ENCODE measurements at places on chromosomes 6 and 20.

DNA sequence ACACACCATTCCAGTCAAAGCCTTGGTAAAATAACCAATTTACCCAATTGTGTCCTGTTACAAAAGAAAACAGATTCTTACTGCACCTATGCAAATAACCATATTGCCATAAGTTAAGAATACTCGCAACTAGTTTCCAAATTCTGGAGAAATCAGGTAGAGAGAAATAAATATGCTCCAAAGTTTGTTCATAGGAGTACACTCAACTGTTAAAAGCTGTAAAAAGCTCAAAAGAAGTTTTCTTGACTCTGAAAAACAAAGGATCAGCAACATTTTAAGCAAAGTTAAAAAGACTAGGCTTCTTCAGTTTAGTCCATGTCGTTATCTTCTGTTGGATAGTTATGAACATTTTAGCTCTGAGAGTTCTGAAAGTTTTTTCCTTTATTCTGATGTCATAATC, 48.0 kb downstream of the CEP85L start:
- no peak for DNase-seq

DNA sequence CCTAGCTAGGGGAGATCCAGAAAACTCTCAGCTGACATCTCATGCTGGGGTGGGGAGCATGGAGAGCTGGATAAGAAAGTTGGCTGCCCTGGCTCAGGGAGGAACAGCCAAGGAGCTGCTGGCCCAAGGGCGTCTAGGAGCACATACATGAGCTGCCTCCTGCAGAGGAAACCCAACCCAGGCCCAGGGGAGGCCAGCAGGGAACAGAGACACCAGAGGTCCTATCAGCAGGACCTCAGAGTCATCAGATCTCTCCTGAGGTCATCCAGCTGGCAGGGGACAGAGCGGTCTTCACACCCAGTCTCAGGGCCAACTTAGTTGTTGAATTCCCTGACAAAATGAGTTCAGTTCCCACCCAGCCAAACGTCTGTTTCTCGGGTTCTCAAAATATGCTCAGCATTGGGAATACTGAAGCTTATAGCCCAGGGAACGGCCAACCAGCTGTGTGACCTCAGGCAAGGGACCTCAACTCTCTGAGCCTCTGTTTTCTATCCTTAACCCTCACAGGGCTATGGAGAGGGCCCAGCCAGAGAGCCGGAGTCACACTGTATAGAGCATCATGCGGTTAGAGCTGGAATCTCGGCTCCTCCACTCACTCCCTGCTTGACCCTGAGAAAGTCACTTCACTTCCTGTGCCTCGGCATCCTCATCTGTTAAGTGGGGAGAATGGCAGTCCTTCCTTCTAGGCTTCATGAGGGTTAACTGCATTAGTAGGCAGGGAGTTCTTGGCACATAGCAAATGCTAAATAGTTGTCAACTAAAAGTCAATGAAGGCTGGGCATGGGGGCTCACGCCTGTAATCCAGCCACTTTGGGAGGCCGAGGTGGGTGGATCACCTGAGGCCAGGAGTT, 13.8 kb downstream of the ADA start:
- DNase-seq, result no peak

DNA sequence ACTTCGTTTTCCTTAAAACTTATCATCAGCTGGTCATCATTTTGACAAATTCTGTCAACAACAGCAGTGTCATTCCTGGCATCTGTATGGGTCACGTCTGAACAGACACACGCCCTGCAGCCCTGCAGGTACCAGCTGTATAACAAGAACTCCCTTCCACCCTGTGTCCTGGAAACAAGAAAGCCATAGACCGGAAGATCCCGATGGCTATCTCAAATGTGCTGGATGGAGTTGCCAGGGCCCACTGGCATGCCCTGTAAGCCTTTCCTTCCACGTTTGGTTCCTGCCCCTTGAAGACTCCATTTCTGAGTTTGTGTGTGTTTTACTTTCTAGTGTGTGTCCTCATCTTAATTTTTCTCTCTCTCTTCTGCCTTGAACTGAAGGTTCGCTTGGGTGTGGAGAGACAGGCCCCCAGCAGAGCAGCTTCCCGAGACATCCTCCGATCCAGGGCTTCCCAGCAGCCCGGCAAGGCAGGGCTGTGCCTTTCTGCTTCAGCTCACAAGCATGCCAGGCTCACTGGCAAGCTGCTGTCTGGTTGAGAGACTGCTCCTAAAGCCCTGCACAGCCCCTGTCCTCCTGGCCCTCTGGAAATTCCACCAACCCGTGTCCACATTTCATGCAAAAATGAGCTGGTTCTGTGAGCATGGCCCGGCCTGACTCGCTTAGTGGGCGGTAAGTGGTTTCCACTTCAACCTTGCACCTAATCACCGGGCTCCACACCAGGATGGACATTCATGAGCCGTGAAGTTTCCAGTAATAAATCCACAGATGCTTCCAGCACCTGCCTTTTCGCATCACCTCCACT, 8.7 kb downstream of the GFRA4 start:
- DNase-seq, result peak; percentile 80

- DNase-seq, result no peak
Observed at GRCh38 chr6:138815797-138816528, 20.1 kb downstream of the ECT2L start.

DNA sequence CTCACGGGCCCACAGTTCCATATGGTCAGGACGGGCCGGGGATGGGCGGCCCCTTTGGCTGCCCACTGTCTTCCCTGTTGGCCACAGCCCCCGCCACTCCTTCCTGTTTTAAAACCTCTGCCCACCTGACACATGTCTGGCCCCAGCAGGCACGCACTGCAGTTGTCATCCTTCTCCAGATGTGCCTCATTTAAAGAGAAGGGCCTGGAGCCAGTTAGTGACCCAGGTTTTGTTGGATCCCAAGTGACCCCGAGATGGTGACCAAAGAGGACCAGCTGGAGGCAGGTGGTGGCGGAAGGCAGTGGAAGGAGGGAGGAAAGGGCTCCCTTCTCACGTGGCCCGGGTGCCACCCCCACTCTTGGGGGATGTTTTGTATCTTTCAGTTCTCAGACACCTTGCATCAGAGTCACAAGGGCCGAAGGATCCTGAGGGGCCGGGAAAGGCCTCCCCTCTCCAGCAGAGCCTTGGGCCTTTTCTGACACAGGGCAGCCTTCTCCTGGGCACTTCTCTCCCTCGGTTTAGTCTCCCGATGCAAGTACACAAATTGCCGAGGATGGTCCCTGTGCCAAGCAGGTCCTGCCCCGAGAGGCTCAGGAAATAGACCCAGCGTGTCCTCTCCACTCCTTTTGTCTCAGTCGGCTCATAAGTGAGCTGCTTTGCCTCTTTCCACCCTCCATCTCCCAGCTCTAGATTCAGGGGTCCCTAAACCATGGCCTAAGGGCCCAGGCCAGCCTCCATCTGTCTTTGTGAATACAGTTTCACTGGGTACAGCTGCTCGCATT, 117.6 kb downstream of the SULF2 start:
- no peak for DNase-seq

DNA sequence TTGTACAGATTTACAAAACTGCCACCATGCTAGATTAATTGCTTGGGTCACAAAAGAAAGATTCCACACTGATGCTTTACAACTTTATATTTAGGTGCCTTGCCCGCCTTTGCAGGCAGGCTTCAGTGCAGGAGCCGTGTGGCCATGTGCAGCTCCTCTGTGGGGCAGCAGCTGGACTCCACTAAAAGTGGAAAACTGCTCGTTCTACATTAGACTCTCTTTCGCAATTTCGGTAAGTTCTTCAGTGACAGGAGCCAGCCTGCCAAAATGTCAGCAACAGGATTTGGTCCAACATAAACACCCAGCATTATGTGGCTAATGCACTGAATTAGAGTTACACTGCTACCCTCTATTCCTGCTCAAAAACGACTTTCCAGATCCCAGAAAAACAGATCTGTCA, 174.4 kb upstream of the KCNK16 start:
- DNase-seq, result no peak

DNA sequence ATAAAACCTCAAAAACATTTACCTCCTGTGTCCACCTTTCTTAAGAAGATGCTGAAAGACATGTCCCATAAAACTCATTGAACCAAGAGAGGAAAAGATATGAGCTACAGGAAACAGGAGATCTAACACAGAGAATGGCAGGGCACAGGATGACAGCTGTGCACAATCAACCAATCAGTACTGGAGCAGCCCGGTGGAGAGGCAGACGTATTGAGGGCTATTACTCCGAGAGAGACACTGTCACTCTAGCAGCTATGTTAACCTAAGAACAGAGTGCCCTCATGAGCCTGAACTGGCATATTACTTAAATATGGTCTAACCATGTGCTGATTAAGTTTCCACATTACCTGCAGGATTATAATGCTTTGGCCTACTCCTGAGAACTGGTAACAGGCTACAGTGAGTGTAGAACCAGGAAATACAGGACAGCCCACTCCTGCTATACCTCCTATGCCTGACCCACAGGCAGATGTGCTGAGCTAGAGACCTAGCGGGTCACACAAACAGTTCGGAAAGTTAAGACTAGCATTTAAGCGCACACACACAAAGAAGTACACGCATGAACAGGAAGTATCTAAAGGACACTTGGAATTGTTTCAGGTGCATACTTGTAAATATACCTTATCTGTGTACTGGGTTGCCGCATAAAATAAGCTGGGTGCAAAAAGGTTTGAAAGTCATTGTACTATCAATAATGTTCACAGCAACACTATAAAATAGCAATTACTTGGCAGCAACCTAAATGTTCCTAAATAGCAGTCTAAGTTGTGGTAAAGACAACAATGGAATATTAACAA, 199.3 kb upstream of the SHLD1 start:
- no peak for DNase-seq

- DNase-seq, result no peak
Observed at GRCh38 chr6:103273048-103273447, 1586.7 kb downstream of the HACE1 start.

DNA sequence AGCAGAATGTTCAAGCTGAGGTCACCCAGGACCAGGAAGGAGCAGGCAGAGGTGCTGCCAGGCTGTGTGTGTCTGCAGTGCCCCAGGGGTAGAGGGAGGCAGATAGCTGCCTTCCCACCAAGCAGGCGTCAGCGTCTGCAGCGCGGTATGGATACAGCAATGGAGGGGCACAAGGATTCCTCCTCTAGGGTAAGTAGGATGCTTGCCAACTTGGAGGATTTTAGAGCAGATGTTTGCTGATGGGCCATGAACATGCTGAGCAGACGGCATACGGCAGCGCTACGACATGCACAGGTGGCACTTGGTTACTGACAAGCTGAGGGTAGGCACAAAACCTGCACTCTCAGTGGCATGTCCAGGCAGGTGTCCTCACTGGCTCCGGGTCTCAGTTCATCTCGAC, 48.1 kb downstream of the PSMG4 start:
- no peak for DNase-seq

DNA sequence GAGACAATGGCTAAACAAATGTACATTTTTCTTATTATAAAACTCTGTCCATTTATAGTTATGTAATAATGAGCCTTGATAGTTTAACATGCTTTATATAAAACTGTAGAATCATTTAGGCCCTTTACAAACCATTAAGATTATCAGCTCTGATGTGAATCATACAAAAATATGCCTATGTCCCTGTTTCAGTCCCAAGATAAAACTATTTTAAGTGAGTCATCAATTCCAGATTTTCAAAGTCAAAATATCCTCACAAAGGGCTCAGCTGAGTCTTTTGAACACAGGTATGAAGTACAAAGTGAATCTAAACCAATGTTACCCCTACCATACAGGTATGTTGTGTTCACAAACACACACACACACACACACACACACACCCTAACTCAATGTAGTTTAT, 88.0 kb downstream of the PTPRK start:
- no peak for DNase-seq

GRCh38 chr20:32474009-32474716, 111.0 kb downstream of the NOL4L start:
- DNase-seq, result no peak

DNA sequence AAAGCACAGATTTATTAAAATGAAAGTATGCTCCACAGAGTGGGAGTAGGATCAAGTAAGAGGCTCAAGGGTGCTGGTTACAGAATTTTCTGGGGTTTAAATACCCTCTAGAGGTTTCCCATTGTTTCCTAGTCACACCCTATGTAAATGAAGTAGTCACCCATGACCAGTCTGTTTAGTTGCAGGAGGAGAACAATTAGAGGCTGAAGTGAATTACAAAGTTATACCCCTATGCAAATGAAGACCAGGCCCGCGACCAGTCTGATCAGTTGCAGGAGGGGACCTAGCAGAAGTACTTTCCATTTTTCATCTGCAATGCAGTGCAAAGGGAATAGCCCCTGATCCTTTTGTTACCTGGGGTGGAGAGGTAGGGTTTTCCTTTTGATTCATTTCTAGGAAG, 11.8 kb upstream of the FILIP1 start:
- no peak for DNase-seq

DNA sequence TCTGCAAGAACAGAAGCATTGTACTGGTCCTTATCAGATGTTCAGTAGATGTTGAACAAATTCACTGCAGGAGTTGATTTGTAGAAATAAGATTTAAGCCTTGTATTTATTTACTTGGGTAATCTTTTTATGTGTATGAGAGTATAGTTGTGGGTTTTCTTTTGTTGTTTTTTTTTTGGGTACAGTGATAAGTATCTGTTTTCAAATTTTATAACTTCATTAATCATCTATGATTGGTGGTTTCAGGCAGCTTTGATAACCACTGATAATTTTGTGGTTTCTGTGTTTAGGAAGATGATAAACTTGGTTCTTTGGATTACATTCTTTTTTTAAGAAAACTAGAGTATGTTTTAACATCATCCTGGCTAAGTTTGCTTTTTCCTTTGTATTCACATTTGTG, 2.8 kb downstream of the AFDN start:
- no peak for DNase-seq

DNA sequence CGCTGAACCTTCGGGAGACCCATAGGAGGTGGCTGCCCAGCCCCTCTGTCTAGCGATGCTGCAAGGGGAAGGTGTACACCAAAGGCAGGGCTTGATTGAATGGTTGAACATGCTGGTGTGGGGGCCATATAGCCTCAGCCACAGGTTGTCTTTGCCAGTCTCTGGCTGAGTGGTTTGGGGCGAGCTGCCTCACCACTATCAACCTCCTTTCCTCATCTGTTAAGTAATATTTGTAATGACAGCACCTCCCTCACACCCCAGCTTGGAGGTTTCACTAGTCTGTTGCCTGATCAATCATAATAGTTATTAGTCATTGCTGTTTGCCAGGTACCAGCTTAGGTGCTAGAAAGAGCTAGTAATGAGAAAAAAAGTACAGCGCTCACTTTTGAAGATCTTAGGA, 11.8 kb upstream of the ZNF831 start:
- no peak for DNase-seq

GRCh38 chr20:37690626-37691369, 3.0 kb upstream of the CTNNBL1 start:
- no peak for DNase-seq

DNA sequence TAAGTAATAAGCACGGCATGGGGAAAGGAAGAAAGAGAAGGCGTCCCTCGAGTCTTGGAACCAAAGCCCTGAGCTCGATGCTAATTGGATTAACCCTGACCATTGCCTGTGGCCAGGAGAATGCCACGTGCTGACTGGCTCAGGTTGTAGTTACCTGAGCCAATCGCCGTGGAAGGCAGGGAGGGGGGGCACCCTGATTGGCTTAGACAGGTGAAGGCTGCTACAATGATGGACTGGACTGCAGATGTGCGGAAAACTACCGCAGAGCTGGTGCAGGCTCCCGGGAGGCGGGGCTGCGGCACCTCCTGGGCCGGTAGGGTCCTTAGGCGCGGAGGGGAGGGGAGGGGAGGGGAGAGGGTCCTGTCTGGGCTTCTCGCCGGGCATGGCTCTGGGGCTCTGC, 121.3 kb downstream of the TFAP2C start:
- no peak for DNase-seq
